Foreskin keratinocyte (primary cell): ENCODE measurements at places on chromosomes 4 and X. TPM values are rescaled to one million over a fixed set of nuclear protein-coding genes. Genes with fewer than 3 reads are reported as not detected.

DNA sequence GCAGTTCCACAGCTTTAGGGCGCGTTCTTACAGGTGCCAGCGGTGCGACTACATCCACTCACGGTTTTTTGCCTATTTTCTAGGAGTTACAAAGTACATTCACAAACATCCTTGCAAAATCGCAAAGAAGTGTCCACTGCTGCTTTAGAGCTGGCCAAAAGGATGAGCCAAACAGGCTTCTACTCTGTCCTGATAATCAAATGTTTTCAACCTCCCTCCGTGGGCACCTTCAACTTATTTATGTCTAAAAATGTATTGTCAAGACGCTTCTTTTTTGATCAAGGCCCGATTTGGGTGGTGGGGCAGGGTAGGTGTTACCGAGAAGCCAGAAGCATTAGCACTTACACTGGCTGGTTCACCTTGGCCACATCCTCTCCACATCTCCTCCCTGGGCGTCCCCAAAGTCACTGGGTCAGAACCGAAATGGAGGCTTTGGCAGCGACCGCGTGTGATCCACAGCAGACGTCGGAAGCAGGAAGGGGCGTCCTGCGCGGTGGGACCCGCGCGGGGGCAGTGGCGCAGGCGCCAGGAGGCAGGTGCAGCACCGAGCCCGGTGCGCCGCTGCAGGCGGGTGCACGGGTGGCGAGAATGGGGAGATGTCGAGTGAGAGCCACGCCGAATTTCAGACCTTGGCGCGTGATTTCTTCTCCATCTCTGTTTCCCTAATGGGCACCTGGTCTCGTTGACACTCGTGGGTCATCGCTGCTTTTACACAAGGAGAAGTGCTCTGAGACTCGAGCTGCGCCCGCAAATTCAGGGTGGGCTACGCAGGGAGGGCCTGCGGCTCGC lies 16.9 kb downstream of the NKX3-2 start:
- no peak for DNase-seq

Gene CD38
- total RNA-seq, result not detected in 2 replicates

- no peak for DNase-seq
These were observed 56.4 kb downstream of the SPCS3 start for GRCh38 chr4:176376032-176376614.

Gene CHRDL1
- total RNA-seq, result not detected in 2 replicates

DNA sequence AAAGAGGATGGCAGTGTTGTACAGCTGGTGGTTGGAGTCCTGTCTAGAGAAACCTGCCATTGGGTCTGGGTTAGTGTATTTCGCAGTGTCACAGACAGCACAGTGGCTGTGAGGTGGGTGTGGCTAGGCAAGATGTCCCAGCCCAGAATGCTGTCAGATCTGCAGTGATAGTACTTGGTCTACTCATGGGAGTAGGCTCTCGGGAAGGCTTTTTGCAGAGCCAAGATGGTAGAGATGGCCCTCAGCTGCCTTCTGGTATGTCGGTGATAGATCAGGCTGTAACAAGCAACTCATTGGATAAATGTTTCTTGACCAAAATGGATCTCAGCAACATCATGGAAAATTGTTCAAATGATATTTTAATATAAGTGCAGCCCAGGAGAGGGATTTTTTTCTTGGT lies 84.3 kb upstream of the WDR1 start:
- DNase-seq, result no peak

Gene INTU
- 3.1 and 3.8 TPM in 2 replicates for total RNA-seq

Gene IBSP
- not detected in 2 replicates for total RNA-seq

Gene MAGEA2B
- total RNA-seq, result not detected in 2 replicates

Gene GAGE2A
- total RNA-seq, result not detected in 2 replicates

Gene NSUN7
- total RNA-seq, result 0.71 and 1.3 TPM in 2 replicates
